ENCODE measurements at places on chromosomes 13 and 19.

DNA sequence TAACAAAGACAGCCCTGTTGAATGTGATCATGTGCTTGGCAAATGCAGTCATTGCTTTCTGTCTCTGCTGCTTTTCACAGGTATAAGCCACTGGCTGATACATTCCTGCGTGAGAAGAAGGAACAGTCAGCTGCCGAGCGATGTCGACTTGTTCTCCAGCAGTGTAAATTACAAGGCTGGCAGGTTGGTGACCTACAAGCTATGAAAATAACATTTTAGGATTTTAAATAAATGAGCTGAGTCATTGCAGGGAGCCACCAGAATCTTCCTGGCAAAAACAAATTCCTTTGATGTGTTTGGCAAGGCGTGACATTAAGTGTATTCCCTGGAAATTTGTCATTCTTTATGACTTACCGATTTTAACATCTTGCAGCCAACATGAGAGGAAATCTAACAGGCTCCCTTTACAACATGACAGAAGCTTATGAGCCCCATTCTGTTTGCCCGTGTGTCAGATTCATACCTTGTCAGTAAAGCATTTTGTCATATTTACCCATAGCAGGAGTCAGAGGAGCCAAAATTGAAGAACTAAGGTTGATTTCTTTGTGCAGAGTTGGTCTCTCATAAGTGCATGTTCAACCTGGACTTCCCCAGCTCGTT is 471.4 kb downstream of the MYO16 start:
- no peak for DNase-seq

GRCh38 chr19:41998246-41999020 is 4.4 kb upstream of the ATP1A3 start:
- no peak for DNase-seq

GRCh38 chr13:75010941-75011340 is 471.0 kb downstream of the TBC1D4 start:
- DNase-seq: no peak

DNA sequence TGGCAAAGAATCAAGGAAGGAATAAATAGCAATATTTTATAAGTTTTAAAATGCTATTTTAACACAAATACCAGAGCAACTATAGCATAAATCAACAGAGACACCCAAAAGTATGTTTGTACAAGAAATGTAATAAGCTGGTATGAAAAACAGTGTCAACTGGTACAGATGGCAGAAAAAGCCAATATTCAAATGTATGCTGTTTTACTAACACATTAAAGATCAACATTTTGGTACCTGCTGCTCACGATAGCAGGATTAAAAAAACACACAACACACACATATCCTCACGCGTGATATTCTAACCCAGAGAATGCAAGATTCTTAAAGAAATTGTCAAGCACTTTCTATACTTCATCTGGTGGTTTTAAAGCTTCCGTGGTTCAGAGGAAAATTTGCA is 48.1 kb upstream of the C19orf12 start:
- DNase-seq: no peak

DNA sequence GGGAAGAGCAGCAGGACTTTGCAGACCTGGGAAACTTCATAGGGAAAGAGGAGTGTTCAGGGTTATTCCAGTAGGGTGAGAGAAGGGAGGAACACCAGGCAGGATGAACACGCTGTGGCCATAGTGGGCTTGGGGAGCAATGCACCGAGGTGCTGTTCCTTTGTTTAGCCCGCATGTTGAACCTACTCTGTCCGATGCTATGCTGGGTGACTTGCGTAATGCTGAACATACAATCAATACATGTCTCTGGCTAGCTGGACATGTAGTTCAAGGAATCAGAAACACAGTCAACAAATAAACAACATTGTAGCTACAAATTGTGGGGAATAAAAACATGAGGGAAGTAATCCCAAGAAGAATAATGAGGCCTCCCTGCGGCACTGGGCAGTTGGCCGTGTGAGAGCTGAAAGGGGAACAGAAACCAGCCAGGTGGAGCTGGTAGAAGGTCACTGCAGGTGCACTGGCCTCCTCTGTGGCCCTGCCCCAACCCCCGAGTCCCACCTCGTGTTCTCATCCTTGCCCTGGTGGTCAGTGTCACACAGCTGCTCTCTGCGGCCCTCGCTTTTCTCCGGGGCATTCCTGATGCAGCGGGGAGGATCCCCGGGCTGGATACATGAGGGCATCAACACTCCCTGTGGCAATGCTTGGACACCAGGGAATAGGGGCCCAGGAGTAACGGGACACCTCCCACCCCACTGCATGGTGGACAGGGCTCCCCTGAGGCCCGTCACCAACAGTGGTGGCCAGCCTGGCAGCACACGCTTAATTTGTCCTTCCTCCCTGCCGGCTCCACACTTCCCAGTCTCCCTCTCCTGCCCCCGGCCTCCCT is 36.9 kb upstream of the TUBGCP3 start:
- DNase-seq: no peak

DNA sequence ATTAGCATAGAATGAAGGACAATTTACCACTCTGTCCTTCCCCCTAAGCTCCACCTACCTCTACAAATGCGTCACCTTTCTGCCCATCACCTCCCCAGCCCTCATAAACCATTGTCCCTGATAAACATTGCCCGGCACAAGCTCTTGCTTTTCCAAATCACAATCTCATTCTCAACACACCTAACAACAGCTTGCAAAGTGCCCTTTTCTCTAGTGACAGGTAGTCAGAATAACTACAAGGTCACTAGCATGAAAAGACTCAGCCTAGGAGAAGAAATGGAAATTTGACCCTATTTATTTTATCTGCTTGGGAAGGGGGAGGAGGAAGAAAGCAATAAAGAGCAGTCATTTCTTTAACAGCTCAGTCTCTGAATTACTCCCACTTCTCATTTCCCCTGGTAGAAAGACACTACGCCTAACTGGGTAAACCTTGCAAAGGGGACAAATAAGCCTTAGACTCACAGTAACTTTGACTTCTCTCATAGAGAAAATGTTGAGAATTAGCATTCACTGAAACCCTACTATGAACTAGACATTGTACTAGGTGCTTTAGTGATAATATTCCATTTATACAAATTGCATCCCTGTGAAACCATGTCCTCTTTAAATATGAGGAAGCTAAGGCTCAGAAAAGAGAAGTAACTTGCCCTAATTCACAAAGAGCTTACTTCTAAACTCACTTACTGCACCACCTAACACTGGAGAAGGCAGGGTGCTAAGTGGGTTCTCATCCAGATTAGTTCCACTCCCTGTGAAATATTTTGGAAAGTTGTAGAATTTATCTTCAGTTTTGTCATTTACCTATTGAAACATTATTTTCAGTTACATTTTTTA is 116.2 kb upstream of the FNDC3A start:
- no peak for DNase-seq

- no peak for DNase-seq
Observed at GRCh38 chr19:35347930-35348298, 212 bp downstream of the FFAR1 start.

- DNase-seq: no peak
Observed at GRCh38 chr19:29700498-29700897, 14.6 kb downstream of the C19orf12 start.

- no peak for DNase-seq
Observed at GRCh38 chr13:93900731-93901130, 578.8 kb downstream of the DCT start.

Data from stimulated activated CD4-positive, alpha-beta T cell treated with anti-CD3 and anti-CD28 coated beads, Interleukin-15, amount 100 ng/mL, for 1 hour (primary cell).